Stimulated activated CD8-positive, alpha-beta memory T cell treated with anti-CD3 and anti-CD28 coated beads, Interleukin-15, amount 100 ng/mL, for 4 hours (primary cell): ENCODE measurements at places on chromosomes 13 and 19.

GRCh38 chr19:14361824-14362223 lies 19.4 kb upstream of the ADGRE5 start:
- DNase-seq, result no peak

DNA sequence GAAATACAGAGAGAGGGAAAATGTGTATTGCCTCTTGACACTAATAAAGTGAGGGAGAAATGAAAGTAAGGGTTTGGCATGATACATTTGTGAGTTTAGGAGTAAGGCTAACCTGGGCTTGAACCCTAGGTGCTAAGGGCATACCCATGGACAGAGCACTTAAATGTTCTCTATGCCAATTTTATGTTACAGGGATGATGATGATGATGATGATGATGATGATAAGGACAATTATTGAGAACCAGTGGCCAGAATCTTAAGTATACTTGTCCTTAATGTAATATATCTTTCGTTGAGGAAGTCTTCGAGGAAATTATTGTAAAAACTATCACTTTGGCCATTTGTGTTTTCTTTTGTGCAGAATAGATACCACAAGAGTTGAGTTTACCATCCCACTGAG lies 33.2 kb downstream of the DPY19L3 start:
- DNase-seq, result no peak

- no peak for DNase-seq
Measured at GRCh38 chr19:51466723-51467122, 8.5 kb upstream of the SIGLEC8 start.

DNA sequence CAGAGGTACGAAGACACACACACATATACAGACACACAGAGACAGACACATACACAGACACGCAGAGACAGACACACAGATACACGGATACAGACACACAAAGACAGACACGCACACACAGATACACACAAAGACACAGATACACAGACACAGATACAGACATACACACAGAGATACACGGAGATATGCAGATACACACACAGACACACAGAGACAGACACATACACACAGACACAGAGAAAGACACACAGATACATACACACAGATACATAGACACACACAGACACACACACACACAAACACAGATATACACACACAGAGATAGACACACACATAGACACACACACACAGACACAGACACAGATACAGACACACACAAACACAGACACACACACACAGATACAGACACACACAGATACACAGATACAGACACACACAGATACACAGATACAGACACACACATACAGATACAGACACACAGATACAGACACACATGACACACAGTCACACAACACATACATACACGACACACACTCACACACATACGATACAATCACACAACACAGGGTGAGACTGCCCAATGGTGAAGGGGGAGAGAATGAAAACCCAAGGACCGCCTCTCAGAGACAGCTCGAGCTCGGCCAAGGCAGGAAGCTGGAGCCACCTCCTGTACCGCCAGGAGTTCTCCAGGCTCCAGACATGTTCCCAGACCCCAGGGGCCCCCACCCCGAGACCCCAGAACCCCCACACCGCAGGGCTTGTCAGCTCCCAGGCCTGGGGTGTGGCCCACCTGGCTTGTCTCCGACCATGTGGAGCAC lies 8.8 kb upstream of the CCER2 start:
- DNase-seq, result no peak

DNA sequence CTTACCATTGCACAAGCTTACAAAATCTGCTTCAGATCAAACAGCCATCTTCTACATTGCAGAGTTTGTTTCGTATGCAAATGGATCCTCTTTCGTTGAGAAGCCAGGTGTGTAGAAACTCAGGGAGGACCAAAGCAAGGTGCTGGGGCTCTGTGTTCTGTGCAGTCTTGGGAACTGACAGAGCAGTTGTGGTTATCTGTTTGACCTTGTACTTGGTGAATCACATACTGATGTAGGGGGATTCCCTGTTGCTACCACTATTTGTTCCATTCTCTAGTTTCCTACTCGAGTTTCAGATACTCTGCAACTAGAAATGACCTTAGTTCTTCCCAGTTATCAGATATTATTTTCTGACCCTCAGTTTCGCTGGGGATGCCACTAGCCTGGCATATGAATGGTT lies 95.2 kb upstream of the CLDN10 start:
- DNase-seq, result no peak

- DNase-seq, result no peak
Measured at GRCh38 chr13:81551036-81551435, 1210.1 kb upstream of the SPRY2 start.

DNA sequence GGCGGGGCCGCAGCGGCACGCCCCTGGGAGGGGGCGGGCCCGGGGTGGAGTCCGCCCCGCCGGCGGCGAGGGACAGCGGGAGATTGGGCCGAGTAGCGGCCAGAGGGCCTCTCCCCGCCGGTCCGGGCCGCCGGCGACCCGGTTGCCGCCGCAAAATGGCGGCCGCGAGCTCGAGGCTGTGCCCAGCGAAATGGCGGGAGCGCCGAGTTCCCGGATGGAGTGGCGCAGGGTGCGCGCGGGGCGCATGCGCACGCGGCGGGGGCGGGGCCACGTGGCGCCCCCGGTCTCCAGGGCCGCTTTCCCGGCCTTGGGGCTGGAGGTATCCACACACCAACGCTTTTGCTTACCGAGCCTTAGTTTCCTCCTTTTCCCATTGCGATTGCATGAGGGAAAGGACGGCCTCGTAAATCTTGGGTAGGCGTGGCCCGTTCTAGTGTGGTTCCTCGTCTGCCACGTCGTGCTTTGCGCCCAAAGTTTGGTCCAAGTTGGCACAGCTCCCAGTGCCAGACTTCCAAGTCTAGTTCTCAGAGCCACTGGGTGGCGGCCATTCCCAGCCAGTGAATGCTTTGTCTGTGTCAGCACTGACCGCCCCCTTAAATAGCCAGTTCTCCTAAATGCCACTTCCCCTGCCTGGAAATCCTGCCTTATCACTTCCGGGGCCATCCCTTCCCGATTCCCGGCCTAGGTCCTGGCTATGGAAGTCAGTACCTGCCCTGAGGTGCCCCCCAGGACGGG lies 513 bp downstream of the CIRBP start:
- DNase-seq, result peak; percentile 69

DNA sequence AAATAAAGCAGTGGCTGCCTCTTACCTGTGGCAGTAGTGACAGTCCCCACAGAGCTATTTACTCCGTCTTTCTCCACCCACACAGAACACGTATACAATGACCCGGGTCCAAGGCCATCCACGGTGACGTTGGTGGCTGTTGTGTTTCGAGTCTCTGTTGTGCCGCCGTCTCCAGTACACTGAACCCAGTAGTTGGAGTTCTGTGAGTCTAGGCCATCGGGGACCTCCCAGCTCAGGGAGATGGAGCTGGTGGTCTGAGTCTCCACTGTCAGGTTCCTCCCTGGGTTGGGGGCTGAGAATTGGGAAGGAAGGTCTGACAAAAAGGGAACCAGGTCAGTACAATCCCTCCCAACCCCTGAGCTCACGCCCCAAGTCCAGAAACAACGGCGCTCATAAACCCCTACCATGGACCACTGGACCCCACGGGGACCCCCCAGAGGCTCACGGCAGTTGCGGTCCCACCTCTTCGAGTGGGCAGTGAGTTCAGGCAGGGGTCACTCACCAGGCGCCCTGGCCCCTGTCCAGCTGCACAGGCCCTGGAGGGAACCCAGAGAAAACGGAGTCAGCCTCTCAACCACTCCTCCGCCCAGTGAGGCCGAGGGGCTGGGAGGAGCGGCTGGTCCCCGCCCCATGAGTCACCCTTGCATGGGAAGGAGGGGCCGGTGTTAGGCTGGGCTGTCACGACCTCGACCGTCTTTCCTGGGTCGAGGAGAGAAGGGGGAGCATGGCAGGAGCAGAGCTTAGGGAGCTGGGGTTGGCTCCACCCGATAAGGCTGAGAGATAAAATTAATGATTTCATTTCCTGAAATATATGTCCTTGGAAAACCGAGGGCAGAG lies 2.4 kb downstream of the PTPRH start:
- DNase-seq, result no peak

DNA sequence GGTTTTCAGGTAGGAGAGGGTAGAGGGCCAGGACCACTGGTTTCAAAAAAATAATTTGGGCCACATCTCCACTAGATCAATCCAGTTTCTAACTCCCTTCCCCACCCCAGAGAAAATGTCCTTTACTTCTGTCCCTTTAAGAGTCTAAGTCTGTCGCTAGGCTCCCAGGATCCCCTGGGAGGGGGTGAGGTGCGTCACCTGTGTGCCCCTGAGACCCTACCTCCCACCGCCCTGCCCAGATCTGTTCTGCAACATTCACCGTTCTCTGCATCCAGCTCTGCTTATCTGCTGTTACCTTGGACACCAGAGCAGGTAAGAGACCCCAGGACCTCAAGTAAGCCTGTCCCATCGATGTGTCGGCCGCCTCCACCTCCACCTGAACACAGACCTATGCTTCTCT lies at the start of gene GFY:
Gene GFY (plus strand): TSS at position 211 of the 400 bp plus-strand sequence. CDS start 1,043 bp downstream, outside the sequence.
- DNase-seq, result no peak

DNA sequence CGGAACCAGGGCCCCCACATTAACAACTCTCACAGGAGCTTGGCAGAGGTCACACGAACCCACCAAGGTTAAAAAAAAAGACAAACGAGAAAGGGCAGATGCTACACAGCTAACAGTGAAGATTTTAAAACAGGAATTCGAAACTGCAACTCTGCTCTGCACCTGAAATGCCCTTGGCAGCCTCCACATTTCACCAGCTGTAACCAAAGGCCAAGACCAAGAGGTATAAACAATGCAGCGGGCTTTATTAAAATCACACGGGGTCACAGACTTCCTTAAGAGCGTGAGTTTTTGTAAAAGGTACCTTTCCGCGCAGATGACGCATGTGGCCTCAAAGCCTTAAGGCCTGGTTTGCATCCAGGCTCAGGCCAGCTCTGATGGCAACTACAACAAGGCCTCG lies 88.2 kb downstream of the STK24 start:
- DNase-seq, result no peak

DNA sequence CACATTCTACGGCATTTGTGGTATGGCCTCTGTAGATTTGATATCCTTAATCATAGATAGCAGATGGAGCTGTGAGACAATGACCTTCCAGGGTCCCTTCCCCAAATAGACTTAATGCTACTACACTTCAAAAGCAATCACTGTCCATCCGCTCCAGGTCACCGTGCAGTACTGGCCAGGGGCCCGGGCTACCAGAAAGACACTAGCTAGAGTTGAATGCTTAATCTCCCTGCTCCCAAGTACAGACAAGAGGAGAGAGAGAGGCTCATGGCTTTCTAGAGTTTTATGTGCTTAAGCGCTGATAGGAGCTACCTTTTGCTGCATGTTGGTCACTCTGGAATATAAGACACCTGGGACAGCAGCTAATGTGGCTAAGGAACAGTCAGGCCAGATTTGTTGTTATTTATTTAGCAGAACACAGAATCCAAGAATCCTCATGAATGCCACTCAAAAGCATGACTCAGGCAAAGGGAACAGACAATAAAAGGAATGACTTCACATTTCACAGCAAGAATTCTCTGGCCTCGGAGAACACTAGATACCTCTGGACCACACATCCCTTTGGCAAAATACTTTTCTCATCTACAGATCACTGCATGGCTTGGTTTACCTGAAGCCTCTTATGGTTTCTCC lies 165.0 kb downstream of the LACC1 start:
- DNase-seq, result no peak

DNA sequence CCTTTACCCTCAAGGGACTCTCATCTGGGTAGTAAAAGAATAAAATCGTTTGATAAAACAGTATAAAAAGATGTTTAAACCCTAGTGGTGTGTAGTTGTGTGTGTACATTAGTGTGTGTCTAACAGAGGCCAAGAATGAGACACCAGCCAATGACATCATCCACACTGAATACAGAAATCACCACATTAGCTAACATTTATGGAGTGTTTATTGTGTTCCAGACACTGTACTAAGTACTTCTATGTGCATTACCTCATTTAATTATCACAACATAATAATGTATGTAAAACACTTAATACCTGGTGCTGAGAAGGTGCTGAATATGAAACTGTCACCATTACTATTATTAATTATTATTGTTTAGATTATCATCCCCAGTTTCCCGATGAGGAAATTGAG lies 49.1 kb upstream of the UQCRFS1 start:
- no peak for DNase-seq

DNA sequence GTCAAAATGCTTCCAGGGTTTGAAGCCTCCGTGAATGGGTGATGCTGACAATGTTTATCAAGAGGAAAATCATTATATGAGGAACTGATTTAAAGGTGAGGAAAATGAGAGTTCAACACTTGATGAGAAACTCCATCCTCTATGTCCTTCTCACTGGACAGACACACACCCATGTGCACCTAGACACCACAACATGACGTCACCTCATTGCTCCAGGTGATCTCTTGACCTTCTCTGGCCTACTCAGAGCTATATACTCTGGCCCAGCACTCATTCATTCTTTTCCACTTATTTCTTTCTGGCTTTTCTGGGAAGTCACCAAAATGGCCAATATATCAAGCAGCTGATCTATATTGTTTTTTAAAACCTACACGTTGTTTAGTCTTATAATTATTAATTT lies 778.7 kb upstream of the PCDH20 start:
- DNase-seq, result no peak

DNA sequence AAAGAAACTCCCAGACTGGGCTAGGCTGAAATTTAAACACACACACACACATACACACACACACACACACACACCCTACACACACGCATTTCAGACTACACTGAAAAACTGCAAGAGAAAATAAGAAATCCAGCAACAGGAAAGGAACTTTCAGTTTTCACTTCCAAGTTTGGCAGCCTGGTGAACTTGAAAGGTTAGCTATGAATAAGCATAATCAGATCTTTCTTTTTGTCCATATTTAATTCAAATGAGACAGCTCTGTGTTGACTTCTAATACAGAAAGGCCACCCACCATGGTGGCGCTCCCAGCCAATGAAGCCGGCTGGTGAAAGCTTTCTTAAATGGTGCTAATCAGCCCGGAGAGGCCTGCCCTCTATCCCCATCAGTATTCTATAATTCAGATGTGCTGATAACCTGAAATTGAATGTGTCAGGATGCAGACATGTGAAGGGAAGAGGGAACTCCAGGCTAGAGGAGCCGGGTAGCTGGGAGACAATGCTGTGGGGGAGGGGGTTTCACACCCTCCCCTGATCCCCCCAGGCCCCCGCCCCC lies 108.3 kb upstream of the ZNF536 start:
- no peak for DNase-seq

GRCh38 chr13:33441015-33441414 lies 155.5 kb upstream of the STARD13 start:
- no peak for DNase-seq

GRCh38 chr19:1286487-1287353 lies 1.0 kb downstream of the EFNA2 start:
- no peak for DNase-seq

- no peak for DNase-seq
Measured at GRCh38 chr13:63436325-63436668, 2020.6 kb upstream of the PCDH20 start.

- DNase-seq, result no peak
Measured at GRCh38 chr13:114023716-114024602, 50.1 kb upstream of the C13orf46 start.
